ENCODE measurements at places on chromosomes 5 and 9.

DNA sequence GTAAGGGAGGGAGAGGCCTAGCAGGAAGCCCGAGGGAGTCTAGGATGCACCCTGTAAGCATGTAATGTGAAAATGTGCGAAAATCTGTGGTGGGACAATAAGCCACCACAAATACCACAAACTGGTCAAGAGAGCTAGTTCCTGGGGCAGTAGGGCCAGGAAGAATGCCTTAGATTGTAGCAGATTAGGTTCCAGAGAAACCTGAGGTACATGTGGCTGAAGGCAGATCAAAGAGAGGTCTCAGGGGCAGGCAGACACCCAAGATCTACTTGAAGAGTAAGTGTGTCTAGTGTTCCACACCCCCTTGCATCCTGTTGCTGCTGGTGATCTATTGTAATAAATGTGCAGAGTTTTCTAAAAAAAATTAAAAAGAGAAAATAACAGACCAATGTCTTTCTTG is 1677.3 kb upstream of the CDH6 start:
- no peak for DNase-seq

DNA sequence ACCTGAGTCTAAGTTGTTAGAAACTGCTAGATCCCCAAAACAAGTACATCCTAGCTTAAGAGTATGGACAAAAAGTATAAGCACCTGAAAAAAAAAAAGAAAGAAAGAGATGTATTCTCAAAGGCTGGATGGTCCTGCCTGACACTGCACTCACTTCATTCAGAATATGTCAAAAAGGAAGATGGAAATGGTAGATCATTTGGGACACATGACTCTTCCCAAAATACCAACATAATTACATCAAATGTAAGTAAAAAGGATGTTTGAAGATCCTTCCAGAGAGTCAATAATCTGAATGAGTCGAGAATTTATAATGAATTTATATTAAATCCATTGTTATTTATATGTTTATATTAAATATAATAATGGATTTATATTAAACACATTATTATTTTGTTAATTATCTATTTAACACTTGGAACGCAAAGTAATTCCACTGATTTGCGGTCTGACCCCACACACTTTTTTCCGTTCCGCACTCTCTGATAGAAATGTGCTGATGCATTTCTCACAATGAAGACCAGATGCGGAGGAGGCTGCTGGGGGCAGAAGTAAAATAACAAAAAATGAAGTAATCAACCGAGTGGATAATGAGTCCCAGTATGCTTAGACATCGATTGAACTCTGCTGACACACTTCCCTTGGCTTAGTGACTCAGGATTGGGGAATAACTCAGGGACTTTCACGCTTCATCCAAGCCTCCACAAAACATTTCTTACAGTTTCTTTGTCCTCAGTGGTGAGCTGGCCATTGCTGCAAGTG is 201.2 kb downstream of the ADAMTS12 start:
- DNase-seq, result peak; percentile 84

DNA sequence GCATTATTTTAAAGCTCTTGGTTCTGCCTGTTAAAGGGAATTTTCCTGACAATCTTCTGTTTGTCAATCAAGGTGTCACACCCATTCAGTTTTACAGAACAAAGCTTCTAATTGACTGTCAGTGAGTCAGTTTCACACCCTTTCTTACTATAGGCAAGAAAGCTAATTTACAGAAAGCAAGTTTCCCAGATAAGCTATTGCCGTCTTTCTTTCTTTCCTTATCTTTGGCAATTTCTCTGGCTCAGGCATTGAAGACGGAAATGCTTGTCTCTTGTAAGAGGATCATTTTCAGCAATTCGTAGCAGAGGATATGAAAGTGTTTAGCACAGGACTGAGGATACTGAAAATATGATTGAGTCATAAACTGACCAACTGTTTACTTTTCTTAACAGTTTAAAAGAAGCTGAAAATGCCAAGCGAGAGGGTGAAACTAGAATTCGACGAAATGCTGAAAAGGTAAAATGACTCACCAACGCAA is 27.0 kb downstream of the SPINK5 start:
- DNase-seq, result no peak

DNA sequence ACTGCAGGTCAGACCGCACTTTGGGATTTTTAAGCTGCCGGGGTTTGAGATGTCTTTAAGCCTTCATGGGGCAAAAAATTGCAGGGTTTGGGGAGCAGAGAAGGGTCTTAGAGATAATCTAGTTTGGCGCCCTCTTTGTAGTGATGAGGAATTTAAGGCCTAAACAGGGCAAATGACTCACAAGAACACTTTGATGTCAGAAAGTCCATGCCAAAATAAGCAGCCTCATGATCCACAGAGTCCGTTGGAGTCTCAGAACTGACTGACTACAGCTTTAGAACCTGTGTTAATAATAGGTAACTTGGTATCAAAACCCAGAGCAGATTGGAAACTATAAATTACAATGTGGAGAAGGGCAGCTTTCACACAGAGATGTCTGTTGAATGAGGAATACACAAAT is 35.9 kb upstream of the PTGS1 start:
- peak; percentile 49 for DNase-seq

DNA sequence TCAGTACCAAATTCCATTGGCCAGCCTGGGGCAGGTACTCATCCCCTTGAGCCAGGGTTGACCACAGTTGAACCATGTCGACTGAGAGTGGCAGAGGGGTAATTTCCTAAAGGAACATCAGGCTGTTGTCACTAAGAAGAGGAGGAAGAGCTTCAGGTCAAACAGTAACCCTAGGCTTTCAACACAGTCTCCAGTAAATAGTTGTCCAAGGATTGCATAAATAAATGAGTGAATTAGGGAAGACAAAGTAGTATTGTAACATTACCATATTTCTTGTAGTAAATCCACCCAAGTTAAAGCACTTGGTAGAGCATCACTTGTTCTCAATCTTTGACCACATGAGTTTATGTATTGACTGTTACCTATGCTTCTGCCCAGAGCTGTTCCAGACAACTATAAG is 7.4 kb downstream of the PSAT1 start:
- no peak for DNase-seq

- peak; percentile 9 for DNase-seq
Observed at GRCh38 chr5:133738271-133738670, 125.9 kb upstream of the FSTL4 start.

DNA sequence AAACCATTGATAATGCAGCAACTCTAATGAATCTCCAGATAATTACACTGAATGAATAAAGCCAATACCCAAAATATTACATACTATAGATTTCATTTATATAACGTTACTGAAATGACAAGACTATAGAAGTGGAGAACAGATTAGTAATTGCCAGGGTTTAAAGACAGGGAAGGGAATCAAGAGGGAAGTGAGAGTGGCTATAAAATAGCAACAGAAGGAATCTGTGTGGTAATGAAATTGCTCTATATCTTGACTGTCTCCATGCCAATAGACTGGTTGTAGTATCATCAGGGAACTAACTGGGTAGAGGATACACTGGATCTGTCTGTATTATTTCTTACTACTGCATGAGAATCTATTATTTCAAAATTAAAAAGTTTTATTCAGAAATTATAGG is 396.5 kb upstream of the RPS23 start:
- no peak for DNase-seq

- DNase-seq, result no peak
Observed at GRCh38 chr5:117318528-117318927, 743.9 kb upstream of the SEMA6A start.

- peak; percentile 41 for DNase-seq
Observed at GRCh38 chr9:99352826-99353225, 130.7 kb downstream of the SEC61B start.

DNA sequence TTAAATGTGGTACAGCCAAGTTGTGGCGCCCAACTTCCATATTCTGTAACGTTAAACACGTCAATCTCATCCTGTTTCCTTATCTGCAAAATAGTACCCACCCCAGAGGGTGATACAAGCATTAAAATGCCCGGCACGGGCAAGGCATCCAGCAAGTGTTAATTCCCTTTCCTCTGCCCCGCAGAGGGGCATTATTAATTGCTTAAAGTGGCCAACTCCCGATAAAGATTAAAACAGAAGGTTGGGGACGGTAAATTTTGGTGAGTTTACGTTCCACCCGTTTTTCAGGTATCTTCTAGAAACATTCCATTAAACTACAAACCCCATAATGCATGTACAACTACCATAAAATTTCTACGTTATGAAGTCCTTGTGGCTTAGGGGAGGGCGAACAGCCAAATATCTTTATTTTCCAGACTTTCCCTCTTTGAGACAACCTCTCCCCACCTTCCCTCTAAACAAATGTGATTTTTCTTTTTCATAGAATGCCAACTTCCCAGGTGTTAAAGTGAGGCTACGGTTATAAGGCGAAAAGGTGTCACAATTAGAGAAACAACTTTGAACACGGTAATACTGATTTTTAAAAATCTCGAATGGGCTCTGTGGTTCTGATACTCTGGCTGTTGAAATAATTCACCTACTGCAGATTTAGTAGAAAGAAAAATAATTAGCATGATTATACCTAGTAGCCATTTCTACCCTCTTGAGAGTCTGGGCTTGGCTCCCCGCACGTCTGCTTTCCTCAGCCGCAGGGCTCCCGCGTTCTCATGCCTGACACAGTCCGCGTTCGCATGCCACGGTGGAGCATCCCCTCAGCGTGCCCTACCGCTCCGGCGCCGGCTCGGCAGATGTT is 1.2 kb upstream of the GPBP1 start:
- peak; percentile 50 for DNase-seq

DNA sequence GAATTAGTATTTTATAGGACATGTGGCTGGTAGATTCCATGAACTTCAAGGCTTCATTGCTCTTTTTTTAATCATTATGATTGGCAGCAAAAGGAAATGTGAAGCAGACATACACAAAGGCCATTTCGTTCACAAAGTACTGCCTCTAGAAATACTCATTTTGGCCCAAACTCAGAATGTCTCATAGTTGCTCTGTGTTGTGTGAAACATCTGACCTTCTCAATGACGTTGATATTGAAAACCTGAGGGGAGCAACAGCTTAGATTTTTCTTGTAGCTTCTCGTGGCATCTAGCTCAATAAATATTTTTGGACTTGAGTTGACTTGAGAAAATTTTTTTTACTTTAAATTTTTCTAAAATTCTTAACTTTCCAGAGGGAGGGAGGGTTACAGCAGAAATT is 12.4 kb downstream of the KCNV2 start:
- peak; percentile 47 for DNase-seq

DNA sequence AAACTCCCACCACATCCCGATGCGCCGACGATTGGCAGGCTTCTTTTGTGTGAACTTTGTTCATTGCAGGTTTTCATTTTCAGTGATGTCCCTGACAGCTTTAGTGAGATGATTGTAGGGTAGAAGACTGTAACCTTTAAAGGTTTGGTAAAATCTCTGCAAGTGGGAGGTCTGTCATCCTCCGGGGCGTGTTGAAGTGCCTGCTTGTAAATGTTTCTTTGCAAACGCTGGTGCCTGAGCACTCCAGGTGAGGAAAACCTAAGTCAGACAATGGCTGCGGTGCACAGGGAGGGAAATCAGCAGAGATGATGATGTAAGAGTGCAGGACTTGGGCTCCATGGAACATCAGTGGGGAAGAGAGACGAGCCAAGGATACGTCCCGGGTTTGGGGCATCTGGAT is 228.1 kb downstream of the DRD1 start:
- no peak for DNase-seq

- DNase-seq, result no peak
Observed at GRCh38 chr9:35859310-35859989, 10.8 kb downstream of the OR13J1 start.

GRCh38 chr5:73375949-73376348 is 72.6 kb downstream of the FOXD1 start:
- no peak for DNase-seq

GRCh38 chr5:1298723-1299510 is 4.0 kb upstream of the TERT start:
- no peak for DNase-seq

GRCh38 chr9:2704504-2704903 is 12.8 kb upstream of the KCNV2 start:
- DNase-seq, result no peak

- DNase-seq, result no peak
Observed at GRCh38 chr5:5588887-5589826, 166.7 kb downstream of the ICE1 start.

GRCh38 chr5:74063821-74064220 is 437.8 kb downstream of the ARHGEF28 start:
- DNase-seq, result peak; percentile 68

DNA sequence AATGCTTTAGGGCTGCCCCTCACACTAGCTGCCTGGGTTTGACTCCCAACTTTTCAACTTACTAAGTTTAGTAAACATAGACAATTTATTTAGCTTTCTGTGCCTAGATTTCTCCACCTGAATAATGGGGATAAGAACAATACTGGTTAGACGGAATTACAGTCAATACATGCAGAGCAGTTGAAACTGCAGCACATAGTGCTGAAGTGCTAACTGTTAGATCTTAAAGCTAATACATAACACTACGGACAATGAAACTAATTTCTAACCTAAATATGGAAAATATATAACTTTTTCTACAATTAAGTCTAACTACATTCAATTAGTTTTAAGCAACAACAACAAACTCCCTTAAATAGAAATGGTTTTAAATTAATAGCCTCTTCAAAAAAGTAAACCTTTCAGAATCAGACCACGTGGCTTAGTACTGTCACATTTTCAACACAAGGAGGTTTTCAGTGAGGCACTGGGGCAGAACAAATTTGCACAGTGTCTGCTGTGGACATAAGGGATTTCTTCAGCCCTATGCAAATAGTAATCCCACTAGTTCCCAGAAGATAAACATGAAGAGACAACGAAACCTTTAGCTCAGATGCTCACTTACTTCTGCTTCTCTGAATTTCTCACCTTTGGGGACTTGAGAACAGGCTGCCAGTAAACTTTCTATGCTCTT is 293.4 kb downstream of the EDIL3 start:
- DNase-seq, result peak; percentile 6

DNA sequence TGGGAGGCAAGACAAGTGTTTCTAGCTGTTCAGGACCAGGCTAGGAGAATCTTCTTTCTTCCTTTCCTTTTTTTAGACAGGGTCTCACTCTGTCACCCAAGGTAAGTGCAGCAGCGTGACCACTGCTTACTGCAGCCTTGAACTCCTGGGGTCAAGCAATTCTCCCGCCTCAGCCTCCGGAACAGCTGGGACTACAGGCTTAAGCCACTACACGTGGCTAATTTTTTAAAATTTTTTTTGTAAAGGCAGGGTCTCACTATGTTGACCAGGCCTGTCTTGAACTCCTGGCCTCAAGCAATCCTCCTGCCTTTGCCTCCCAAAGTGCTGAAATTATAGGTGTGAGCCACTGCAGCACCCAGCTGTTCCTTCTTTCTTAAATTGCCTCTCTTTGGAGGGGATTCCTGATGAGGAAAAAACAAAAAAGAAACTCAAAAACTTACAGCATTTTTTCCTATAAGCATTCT is 53.1 kb downstream of the LHFPL2 start:
- DNase-seq, result no peak

DNA sequence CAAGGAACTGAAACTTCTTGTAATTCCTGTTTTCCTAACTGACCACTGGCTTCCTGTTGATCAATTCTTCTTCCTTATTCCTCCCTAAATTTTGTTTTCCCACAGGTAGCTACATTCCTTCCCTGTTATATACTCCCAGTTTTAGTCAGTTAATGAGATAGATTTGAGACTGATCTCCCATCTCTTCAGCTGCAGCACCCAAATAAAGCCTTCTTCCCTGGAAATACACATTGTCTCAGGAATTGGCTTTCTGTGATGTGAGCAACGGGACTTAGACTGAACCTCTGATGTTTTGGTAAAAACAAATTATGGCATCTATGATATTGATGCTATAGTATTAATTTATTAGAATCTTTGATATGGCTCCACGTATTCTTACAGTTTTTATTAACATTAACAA is 617.3 kb upstream of the ST8SIA4 start:
- no peak for DNase-seq
